Forelimb muscle (tissue), 1 donor: ENCODE measurements at places on chromosomes 5 and 9. TPM values are rescaled to one million over a fixed set of nuclear protein-coding genes. Genes with fewer than 3 reads are reported as not detected.
A peak's percentile ranks its signal among the peaks of the same experiment; 100 is the strongest.

PCDHB7 gene
- 1.9 TPM for polyA plus RNA-seq

STPG3 gene
- polyA plus RNA-seq: 0.18 TPM

GABRA1 gene
- not detected for polyA plus RNA-seq

KIAA0825 gene
- polyA plus RNA-seq: 2.2 TPM

DNA sequence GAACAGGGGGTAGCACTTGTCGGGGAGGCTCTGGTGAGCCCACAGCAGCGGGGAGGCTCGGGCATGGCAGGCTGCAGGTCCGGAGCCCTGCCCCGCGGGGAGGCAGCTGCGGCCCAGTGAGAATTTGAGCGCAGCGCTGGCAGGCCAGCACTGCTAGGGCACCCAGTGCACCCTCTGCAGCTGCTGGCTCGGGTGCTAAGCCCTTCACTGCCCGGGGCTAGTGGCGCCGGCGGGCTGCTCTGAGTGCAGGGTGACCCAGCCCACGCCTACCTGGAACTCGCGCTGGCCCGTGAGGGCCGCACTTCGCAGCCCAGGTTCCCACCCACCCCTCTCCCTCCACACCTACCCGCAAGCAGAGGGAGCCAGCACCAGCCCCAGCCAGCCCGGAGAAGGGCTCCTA lies 151.0 kb downstream of the NXNL2 start:
- no peak for DNase-seq

DNA sequence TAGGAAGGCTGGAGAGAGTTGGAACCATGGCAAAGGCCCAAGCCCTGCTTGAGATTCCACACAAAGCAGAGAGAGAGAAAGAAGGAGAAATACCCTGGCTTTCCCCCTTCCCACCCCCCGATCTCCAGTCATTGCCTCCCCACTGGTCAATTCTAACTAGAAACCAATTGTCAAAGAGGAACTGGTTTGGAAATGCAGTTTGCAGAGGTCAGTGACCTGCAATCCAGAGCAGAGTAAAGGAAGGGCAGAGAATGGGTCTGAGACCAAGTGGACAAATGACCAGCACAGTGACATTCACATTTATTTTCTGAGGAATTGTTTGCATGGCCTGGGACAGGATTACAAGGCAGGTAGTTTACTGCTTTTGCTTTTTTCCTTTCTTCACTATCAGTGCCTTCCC lies 37.5 kb upstream of the ZFYVE16 start:
- DNase-seq: no peak

DNA sequence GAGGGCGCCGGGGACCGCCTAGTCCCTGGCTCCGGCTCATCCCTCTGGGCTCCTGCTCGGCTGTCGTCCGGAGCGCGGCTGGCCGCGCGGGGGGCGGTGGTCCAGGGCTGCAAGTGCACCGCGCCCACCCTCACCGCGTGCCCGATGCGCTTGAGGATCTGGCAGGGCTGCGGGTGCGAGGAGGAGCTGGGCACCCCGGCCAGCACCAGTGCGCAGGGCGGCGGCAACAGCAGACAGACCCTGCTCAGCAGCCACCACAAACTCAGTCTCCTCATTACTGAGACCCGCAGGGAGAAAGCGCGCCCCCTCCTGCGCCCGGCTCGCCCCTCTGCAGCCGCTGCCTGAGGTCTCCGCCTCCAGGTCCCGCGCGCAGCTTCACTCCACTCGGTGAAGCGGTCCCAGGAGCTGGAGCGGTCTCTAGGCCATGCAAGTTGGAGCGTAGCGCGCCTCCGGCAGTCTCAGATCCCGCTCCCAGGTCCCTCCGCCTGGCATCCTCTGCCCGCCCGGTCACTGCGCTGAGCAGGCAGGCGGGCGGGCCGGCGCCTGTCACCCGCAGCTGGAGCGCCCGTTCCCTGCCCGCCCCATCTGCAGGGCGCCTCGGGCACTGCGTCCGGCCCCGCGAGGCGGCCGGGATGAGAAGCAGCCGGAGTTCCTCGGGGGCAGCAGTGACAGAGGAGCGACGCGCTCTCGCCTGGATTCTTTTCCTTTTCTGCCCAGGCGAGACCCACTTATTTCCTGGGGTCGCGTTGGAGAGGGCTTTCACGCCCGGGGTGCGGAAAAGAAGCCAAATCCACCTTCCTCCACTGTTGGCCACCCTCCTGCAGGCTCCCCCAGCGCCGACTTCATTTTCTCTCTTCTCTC lies 512 bp downstream of the GRIN3A start:
- no peak for DNase-seq

DNA sequence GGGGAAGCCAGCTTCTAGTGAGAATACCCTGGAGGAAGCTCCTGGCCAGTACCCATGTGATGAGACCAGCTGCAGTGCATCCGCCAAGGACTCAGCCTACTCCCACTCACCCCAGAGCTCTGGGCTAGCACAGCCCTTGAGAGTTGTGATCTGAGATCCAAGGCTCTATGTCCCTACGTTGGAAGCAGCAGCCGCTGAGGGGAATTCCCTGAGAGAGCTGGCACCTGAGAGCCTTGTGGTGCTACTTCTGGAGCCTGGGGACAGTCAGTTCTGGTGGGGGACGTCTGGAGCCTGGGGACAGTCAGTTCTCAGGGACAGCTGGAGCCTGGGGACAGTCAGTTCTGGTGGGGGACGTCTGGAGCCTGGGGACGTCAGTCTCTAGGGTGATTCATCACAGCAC lies 39.2 kb downstream of the PDZD2 start:
- no peak for DNase-seq

- DNase-seq: no peak
These were observed 24.4 kb downstream of the WDR36 start for GRCh38 chr5:111116550-111116949.

DNA sequence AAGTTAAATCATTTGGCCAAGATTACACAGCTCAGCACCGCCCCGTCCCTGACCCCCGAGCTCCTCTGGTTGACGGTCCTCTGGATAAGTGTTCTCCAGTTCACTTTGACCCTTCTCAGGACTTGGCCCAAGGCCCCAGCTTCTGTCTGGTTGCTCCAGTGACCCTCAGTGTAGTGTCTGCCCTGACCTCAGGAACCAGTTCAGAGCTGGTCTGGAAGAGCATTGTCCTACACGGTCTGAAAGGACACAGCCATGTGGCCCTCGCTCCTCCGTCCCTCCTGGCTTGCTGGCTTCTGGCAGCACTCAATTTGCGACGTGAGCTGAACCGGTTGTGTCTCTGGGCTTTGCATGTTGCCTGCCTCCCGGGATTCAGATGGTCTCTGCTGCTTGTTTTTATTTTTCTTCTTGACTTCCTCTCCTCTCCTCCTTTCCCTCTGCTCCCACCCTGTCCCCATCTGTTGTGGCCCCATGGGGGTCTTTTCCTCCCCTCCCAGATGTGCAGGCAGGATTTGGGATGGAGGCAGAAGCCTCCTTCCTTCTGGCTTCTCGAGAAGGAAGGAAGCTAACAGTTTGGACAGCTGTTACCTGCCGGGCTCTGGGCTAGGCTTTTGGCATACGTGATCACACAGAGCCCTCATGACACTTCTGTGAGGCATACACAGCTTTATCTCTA lies 72.0 kb downstream of the PPARGC1B start:
- no peak for DNase-seq

GRCh38 chr5:9284781-9285307 lies 261.0 kb downstream of the SEMA5A start:
- peak; percentile 35 for DNase-seq
